ENCODE measurements at places on chromosomes 2 and 18. TPM values are rescaled to one million over a fixed set of nuclear protein-coding genes. Genes with fewer than 3 reads are reported as not detected.

The CRYGD gene
- polyA plus RNA-seq: not detected

The AQP12A gene
- not detected for polyA plus RNA-seq

The RTP5 gene
- polyA plus RNA-seq: not detected

The FHL2 gene
- polyA plus RNA-seq: 2.8 TPM

The DLGAP1 gene
- polyA plus RNA-seq: not detected

The ASB3 gene
- polyA plus RNA-seq: 14.9 TPM

The HOXD13 gene
- not detected for polyA plus RNA-seq

The POTEJ gene
- polyA plus RNA-seq: not detected

The CCDC74B gene
- not detected for polyA plus RNA-seq

The MAB21L4 gene
- not detected for polyA plus RNA-seq

The RIT2 gene
- polyA plus RNA-seq: not detected

The CPO gene
- polyA plus RNA-seq: not detected

The TBR1 gene
- polyA plus RNA-seq: not detected

The INPP5D gene
- polyA plus RNA-seq: 36.4 TPM

The GPD2 gene
- 3.9 TPM for polyA plus RNA-seq

The RAPH1 gene
- polyA plus RNA-seq: 0.39 TPM

The CTAGE1 gene
- polyA plus RNA-seq: not detected

The CAPG gene
- 18.6 TPM for polyA plus RNA-seq

The EVX2 gene
- not detected for polyA plus RNA-seq

The PRKAG3 gene
- polyA plus RNA-seq: not detected

The TCF23 gene
- not detected for polyA plus RNA-seq

The ALKAL2 gene
- not detected for polyA plus RNA-seq

The ELOA2 gene
- not detected for polyA plus RNA-seq

The CNGA3 gene
- not detected for polyA plus RNA-seq

The C18orf54 gene
- polyA plus RNA-seq: 0.98 TPM

The CCNT2 gene
- polyA plus RNA-seq: 21.9 TPM

The STEAP3 gene
- polyA plus RNA-seq: not detected

The PTH2R gene
- polyA plus RNA-seq: not detected

The UGT1A10 gene
- polyA plus RNA-seq: not detected

The LHCGR gene
- polyA plus RNA-seq: not detected

The LRRTM1 gene
- not detected for polyA plus RNA-seq

The CHRND gene
- polyA plus RNA-seq: not detected

The IL18R1 gene
- 6.9 TPM for polyA plus RNA-seq

The CDK15 gene
- polyA plus RNA-seq: not detected

The KDSR gene
- polyA plus RNA-seq: 66.9 TPM

The LOXL3 gene
- 0.06 TPM for polyA plus RNA-seq

The IL36B gene
- not detected for polyA plus RNA-seq

The BOLL gene
- polyA plus RNA-seq: not detected

The DCDC2C gene
- not detected for polyA plus RNA-seq

The METTL21A gene
- 34.2 TPM for polyA plus RNA-seq

The CAPN14 gene
- 0.17 TPM for polyA plus RNA-seq

The CFC1 gene
- polyA plus RNA-seq: not detected

The CLHC1 gene
- 2.2 TPM for polyA plus RNA-seq

The NT5DC4 gene
- polyA plus RNA-seq: not detected

The HMSD gene
- not detected for polyA plus RNA-seq

The SLC40A1 gene
- polyA plus RNA-seq: 40.3 TPM

The SERPINB5 gene
- polyA plus RNA-seq: not detected

The CNDP1 gene
- not detected for polyA plus RNA-seq

The UGT1A7 gene
- not detected for polyA plus RNA-seq

All from naive thymus-derived CD8-positive, alpha-beta T cell (primary cell).